ENCODE measurements at places on chromosomes 7 and 10. TPM values are rescaled to one million over a fixed set of nuclear protein-coding genes. Genes with fewer than 3 reads are reported as not detected.

- no peak for DNase-seq
Measured at GRCh38 chr7:118995350-118995749, 770.8 kb downstream of the ANKRD7 start.

DNA sequence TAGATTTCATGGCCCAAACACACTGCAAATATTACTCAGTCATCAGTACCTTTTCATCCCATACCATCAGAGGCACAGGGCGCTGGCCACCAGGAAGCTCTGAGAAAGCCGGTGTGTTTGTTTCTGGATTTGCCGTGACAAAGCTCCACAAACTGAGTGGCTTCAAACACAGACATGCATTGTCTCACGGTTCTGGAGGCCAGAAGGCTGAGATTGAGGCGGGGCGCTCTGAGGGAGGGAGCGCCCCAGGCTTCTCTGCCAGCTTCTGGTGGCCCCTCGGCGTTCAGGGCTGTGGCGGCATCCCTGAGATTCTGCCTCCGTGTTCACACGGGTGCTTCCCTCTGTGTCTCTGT, 3.7 kb upstream of the TTYH3 start:
- no peak for DNase-seq

- DNase-seq, result no peak
Measured at GRCh38 chr10:58950618-58951017, 225.8 kb upstream of the PHYHIPL start.

DNA sequence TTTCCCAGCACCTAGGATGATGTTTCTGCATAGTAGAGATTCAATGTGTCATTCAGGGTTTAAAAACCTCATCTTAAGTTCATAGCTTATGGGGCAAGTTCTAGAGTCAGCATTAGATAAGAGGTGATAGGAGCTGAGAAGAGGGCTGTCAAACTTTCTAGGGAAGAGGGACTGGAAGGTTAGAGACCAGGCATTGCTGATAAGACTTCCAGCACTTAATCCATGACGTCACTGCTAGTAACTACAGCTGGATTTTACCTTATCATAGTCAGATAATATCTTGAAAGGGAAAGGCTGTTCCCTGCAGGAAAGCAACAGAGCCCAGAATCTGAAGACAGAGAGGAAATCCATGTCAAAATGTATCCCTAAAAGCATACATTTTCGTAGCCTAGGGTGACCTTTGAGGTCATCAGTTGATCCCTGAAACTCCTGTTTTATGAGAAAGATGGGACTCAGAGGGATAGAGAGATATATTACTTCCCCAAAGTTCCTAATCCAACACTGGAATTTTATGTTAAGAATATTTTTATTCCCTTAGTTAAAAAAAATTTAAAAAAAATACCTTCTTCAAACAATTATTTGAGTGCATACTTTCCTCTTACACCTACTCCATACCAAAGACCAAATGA, 3.3 kb upstream of the CPED1 start:
- DNase-seq, result no peak

DNA sequence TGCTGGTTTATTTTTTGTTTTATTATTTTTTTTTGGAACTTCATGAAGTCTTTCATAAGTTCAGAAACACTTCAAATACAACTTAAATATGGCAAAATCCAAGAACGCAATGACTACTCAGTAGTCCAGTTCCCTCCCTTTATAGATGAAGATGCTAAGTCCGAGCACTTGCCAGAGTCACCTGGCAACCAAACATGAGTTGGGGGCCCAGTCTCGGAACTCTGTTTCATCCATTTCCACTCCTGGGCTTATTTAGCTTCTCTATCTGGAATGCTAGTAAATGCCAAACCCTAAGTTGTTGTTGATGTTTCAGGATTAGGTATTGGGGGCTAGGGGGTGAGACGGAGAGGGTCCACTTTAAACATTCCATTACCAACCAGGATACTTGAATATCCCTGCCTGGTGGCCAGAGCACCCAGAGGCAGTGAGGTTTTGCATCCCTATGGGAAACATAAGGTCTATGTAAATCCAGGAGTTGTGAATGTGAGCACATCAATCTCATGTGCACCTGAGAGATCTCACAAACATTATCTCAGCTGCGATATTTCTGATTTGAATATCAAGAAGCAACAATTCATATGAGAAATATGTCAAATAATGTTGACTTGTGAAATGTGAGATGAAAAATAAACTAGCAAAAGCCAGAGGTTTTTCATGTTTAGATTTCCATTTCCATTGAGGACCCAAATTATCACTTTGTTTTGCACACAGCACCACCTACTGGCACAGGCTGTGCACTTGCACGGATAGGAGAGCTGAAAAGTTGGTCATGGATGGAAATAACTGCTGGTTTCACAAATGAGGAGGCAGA, 129.3 kb downstream of the PKD1L1 start:
- DNase-seq, result peak; percentile 71

Gene CISD1
- 31.9 TPM for total RNA-seq

Gene CRYGN
- 1.2 TPM for total RNA-seq

Gene CEP55
- 193 TPM for total RNA-seq

Gene STARD3NL
- 163 TPM for total RNA-seq

Gene PPP1R17
- not detected for total RNA-seq

All from A172 (cell line).